GM23338 (cell line): ENCODE measurements at places on chromosomes 16 and 17. TPM values are rescaled to one million over a fixed set of nuclear protein-coding genes. Genes with fewer than 3 reads are reported as not detected.

Gene LRRC59
- total RNA-seq = 109 and 124 TPM in 2 replicates

Gene NTN3
- total RNA-seq = 1.7 and 3.0 TPM in 2 replicates

Gene VMO1
- total RNA-seq = 0.38 TPM in 1 of 2 replicates, not detected in the other

Gene KCNJ12
- total RNA-seq = 0.97 and 2.4 TPM in 2 replicates

DNA sequence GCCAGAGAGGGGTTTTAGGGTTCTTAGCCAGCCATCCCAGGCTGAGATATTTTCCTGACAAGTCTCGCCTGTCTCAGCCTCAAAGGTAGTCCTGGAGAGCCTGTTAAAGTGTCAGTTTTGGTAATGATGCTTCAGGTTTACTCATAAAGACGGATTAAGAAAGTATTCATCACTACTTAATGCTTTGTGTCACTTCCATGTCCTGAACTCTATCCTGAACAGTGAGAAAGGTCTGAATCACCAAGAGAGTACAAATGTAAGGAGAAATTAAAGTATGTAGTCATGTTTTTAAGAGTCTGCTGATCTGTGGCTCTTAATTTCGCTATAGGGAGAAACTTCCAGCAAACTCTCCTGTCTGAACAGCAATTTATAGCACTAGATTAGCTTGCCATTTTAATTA, 14.0 kb downstream of the RPGRIP1L start:
- no peak for DNase-seq

GRCh38 chr17:8742274-8742673, 2.4 kb downstream of the CCDC42 start:
- DNase-seq = no peak

DNA sequence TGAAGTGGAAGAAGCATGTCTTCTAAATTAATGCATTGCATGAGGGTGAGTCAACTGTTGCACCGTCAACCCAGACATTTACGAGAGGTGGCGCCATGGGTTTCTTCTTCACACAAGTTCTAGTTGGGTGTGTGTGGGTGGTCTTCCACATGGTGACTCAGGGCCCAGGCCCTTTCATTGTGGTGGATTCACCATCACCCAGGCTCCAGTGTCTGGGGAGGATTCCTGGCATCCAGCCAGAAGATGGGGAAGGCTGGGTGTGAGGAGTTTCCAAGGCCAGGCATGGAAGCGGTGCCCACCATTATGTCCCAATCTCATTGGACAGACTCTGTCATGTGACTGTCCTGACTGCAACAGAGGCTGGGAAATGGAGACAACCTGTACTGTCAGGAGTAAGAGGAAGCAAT, 21.4 kb upstream of the JPH3 start:
- peak; percentile 36 for DNase-seq
